Suppressor macrophage treated with lipopolysaccharide for 1 hour (primary cell): ENCODE measurements at places on chromosomes 6 and 20.

DNA sequence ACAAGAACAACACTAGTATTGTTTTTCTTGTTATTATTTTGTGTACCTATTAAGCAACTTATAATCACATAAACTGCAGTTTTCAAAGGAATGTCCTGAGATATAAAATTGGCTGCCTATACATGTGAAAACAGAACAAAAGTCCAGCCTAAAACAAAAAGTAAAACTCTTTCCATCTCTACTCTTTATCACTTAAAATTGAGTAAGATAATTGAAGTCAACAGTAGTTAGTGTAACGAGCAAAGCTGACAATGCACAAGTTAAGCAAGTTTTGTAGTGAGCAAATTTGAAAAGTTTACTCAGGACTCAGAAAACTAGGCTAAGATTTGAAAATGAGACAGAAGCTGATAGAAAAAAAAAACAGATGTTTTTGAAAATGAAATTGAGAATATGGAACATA is 941.4 kb upstream of the MAN1A1 start:
- no peak for DNase-seq

DNA sequence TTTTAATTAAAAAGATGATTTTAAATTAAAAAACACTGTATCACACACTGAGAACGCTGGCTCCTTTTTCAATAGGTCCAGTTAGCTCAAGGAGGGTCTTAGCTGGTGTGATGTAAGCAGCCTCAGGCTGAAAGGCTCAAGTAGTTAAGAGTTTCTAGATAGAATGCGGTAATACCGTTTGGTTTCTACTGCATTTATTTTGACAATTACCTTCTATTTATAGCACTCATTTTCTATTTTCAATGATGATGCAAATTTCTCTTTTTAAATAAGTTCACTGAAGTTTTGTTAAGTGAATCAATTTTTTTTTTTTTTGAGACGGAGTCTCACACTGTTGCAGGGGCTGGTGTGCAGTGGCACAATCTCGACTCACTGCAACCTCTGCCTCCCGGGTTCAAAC is 87.1 kb downstream of the PREX1 start:
- no peak for DNase-seq

DNA sequence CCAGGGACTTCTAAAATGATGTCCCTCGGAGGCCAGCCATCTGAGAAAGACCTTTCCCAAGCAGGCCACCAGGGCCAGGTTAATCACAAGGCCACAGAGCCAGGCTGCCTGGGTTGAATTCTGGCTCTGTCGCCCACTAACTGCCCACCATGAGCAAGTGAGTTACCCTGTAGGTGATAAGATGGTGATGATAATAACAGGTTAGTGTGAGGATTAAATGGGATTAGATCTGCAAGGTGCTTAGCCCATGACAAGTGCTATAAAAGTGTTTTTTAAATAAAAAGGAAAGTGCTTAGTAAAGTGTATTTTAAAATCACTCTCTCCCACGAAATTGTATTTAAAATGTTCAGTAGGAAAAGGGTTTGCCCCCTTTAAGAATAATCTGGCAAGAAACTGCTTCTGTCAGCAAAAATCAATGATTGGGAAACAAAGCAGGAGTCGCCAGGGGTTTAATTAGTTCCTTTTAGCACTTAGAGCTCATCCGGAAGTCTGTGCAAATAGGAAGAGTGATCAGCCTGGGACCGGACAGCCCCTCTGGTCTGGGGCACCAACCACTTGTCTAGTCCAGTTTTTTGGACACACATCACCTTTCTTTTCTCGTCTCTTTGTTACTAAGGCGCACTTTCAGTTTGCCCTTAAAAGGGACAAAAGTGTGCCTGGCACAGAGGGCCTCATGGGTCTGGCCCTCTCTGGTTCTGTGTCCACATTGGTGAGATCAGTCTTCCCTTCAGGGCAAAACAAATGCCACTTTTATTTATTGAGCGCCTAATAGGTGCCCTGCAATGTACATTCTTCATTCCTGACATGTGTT is 150.4 kb downstream of the GRM4 start:
- DNase-seq: peak; percentile 17

- no peak for DNase-seq
Measured at GRCh38 chr6:132785936-132786335, 12.5 kb downstream of the SLC18B1 start.

DNA sequence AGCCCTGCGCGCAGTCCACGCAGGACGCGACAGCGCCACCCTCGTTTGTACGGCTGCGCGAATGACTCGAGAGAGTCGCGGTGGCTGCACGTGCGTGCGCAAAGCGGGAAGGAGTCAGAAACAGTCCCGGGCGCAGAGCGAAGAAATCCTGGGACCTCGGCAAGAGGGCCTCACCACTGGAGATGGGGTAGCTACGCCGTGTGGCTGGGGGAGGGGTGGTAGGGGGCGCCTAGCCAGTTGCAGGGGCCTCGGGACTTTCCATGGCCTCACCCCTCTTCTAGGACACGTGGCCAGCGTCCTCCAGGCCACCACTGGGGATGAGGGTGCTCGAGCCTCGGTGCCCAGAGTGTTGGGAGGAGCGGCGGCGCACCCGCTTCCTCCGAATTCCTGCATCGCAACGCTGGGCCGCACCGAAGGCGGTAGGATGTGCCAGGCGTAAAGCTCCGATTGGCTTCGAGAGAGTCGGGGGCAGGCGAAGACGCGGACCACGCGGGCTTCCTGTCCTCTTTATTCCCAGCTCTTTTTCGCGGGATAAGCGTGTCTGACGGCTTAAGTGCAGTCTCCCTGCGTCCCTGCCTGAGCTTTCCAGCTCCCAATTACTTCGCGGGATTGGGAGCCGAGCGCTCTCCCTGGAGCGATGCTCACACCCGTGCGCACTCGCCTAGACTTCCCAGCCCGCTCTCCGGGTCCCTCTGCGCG is 38.7 kb downstream of the NCR2 start:
- peak; percentile 33 for DNase-seq

GRCh38 chr6:15535495-15536197 is 127.2 kb downstream of the DTNBP1 start:
- no peak for DNase-seq

DNA sequence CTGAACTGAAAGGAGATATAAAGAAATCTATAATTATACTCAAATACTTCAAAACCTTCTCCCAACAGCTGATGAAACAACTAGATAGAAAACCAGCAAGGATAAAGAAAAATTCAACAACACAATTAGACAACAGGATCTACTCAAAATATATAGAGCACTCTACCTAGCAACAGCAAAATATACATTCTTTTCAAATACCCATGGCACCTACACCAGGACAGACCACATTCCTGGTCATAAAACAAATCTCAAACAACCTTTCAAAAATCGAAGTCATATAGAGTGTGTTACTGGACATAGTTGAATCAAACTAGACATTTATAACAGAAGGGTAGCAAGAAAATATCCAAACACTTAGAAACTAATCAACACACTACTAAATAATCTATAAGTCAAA is 43.2 kb downstream of the RNF24 start:
- DNase-seq: no peak

GRCh38 chr20:5908981-5909380 is 41.4 kb downstream of the TRMT6 start:
- DNase-seq: no peak

GRCh38 chr6:148700741-148701311 is 46.0 kb upstream of the UST start:
- DNase-seq: peak; percentile 55

DNA sequence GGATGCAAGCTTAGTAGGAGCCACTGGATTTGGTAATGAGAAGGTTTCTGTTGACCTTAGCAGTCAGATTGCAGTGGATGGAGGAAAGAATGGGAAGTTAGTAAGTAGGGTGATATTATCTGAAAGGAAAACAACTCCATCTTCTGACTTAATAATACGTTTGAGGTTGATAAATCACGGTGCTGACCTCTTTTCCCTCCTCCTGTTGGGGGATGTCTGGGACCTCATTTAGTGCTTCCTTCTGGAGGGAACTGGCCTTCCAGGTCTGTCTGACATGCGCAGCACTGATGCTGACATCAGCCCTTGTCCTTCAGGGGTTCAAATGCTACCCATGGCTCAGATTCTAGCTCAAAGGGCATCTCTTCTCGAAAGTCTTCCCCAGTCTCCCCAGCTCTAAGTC is 48.2 kb upstream of the AKAP12 start:
- no peak for DNase-seq

DNA sequence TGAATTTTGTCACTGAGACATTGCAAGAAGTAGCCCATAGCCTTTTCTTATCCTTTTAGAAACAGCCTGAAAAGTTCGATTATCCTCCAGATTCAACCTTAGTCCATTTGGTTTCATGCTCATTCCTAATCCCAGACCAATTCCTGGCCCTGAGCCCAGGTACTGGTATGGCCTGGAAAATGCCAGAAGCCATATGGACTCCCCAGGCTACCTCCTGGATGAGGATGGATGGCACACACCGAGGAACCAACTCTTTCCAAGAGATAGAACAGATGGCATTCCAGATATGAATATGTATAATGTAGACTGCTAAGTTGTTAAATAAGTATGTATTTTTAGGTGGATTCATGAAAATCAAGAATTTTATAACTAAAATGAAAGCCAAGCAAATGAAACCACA is 51.6 kb upstream of the SNAP25 start:
- DNase-seq: no peak

DNA sequence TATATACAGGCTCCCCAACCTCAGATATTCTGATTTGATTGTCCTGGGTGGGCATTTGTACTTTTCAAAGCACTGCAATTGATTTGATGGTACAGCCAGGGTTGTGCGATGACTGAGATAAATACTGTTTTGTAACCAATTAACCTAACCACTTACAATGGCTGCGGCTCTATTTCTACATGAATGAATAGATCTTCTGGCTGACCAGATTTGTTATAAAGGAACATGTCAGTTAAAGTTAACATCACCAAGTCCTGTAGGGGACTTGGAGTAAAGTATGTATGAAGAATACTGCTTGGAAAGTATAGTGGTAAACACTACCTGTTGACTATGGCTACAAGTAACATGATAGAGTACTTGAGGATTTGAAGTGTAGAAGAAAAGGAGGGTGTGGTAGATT is 369.2 kb upstream of the JAG1 start:
- no peak for DNase-seq

GRCh38 chr6:107712665-107713551 is 111.2 kb downstream of the SCML4 start:
- peak; percentile 60 for DNase-seq

- DNase-seq: no peak
Measured at GRCh38 chr6:44265722-44266233, 427 bp upstream of the NFKBIE start.

GRCh38 chr6:166558156-166559005 is 28.1 kb downstream of the RAMACL start:
- no peak for DNase-seq

DNA sequence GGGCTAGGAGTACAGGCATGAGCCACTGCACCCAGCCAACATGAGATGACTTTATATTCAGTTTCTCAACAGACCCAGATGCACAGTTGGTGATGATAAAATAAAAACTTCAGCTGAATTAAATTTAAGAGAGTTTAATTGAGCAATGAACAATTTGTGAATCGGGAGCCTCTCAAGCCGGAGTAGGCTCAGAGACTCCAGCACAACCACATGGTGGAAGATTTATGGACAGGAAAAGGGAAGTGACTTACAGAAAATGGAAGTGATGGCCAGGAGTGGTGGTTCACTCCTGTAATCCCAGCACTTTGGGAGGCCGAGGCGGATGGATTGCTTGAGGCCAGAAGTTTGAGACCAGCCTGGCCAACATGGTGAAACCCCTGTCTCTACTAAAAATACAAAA is 10.4 kb upstream of the BCAS4 start:
- peak; percentile 10 for DNase-seq

DNA sequence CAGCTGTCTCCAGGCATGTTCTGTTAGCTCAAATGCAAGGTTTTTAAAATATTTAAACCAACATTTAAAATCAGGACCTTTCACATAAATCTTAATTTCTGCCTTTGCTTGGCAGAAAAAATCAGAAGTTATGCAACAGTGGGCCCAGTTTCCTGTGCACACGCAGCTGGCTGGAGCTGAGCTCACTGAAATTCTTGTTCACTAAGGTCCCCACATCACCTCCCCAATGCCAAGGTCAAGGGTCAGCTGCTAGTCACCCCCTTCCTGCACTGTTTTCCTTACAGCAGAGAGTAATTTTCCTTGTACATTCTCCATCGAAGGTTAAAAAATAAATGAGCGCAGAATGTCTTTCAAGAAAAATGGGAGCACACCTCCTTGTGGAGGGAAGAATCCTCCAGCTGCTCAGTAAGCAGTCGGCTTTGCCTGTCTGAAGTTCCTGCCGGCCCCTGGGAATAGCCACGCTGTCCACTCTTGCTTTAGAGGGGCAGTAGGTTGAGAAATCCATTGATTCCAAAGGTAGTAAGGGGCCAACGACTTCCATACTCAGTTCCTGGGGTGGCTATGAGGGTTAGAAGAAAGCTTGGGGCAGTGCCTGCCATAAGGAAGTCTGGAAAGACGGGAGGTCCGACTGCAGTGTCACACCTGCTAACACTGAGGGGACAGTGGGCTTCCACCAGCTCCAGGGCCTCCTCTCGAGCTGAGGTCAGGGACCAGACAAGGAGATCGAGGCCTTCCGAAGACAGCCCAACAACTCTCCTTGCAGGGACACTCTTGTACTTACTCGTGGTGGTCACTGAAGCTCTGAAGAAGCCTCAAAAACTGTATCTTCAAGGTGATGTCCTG is 56.8 kb downstream of the MYH7B start:
- DNase-seq: peak; percentile 9

GRCh38 chr6:167665698-167666330 is 160.9 kb upstream of the AFDN start:
- DNase-seq: no peak

GRCh38 chr20:6780433-6781190 is 13.1 kb downstream of the BMP2 start:
- no peak for DNase-seq

DNA sequence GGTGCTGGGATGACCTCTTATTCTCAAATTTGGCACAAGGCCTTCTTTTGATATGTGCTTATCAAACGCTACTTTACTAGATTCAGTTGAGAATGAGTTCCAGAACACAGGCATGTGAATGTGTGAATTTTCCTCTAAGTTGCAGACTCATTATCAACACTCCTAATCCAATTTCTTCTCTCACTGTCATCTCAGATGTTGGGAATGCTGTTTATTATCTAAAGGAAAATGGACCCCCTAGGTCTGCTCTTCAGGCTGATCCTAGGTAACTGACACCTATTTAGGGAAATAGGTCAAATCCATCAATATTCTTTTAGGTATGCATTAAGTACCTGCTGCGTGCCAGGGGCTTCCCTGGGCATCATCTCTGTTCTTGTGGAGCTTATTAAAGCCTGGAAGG is 215.0 kb upstream of the NOX3 start:
- no peak for DNase-seq

DNA sequence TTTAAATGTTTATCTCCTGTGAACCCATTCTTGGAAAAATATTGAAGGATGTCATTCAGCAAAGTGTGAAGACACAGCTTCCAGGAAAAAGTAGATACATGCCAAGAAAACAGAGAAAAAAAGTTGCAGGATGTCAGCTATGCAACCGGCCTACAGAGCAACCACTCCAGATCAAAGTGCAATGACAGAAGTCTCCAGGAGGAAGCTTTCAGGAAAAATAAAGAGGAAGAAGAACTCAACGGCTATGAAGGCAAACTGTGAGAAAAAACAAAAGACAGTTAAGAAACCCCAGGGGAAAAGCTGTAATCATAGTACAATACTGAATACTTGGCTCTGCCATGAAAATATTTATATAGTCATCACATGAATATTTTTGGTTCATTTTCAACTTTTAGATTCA is 30.6 kb downstream of the REPS1 start:
- DNase-seq: peak; percentile 68

GRCh38 chr6:106702046-106702445 is 72.7 kb downstream of the QRSL1 start:
- no peak for DNase-seq

GRCh38 chr6:90485635-90486277 is 101.1 kb downstream of the MAP3K7 start:
- peak; percentile 51 for DNase-seq
